ENCODE measurements at places on chromosomes 3 and 15. TPM values are rescaled to one million over a fixed set of nuclear protein-coding genes. Genes with fewer than 3 reads are reported as not detected.

Gene POLQ
- total RNA-seq = 10.1 TPM

Gene PLAAT1
- total RNA-seq = 0.90 TPM

Gene TTLL13
- total RNA-seq = 0.09 TPM

Gene ASTE1
- total RNA-seq = 7.5 TPM

Gene RGMA
- 6.1 TPM for total RNA-seq

Gene PP2D1
- total RNA-seq = not detected

Gene ZCWPW2
- 1.7 TPM for total RNA-seq

Gene CELF6
- total RNA-seq = 1.6 TPM

Gene GP5
- total RNA-seq = 0.49 TPM

Gene NLGN1
- 6.1 TPM for total RNA-seq

Gene SCN11A
- total RNA-seq = 0.25 TPM

Gene CNTN6
- total RNA-seq = 1.3 TPM

Gene PROK2
- total RNA-seq = not detected

Gene SLC38A3
- total RNA-seq = not detected

Gene CPA3
- 0.18 TPM for total RNA-seq

Gene FOXL2
- total RNA-seq = not detected

Gene GXYLT2
- total RNA-seq = 47.8 TPM

Gene ARF4
- total RNA-seq = 86.7 TPM

Gene TLNRD1
- total RNA-seq = 9.3 TPM

Gene KBTBD8
- total RNA-seq = 1.1 TPM

Gene ANKRD63
- not detected for total RNA-seq

Gene LRRN1
- total RNA-seq = 1.7 TPM

Gene TMEM207
- not detected for total RNA-seq

All from fibroblast of the aortic adventitia (primary cell).